WERI-Rb-1 (cell line): ENCODE measurements at places on chromosomes 11 and 22.

DNA sequence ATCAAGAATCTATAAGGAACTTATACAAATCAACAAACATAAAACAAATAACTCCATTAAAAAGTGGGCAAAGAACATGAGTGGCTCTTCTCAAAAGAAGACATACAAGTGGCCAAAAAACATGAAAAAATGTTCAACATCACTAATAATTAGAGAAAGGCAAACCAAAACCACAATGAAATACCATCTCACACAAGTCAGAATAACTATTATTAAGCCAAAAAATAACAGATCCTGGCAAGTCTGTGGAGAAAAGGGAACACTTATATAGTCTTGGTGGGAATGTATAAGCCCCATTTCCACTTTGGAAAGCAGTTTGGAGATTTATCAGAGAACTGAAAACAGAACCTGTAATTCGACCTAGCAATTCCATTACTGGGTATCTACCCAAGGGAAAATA, 921.0 kb downstream of the KCNA4 start:
- no peak for DNase-seq

DNA sequence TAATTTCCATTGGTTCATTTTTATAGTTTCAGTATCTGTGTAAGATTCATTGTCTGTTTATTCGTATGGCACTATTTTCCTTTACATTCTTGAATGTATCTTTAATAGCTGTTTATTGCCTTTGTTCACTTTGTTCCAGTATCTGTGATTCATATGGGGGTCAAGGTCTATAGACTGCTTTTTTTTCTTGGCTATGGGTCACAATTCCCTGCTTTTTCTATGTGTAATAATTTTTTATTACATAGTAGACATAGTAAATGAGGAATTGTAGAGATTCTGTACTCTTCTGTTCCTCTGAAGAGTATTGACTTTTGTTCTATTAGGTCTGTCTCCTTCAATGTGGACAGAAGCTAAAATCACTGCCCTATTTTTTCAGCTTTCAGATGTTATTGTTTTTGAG, 10.5 kb downstream of the ACRV1 start:
- no peak for DNase-seq

- no peak for DNase-seq
These were observed 766 bp upstream of the CAPRIN1 start for GRCh38 chr11:34050581-34051348.

DNA sequence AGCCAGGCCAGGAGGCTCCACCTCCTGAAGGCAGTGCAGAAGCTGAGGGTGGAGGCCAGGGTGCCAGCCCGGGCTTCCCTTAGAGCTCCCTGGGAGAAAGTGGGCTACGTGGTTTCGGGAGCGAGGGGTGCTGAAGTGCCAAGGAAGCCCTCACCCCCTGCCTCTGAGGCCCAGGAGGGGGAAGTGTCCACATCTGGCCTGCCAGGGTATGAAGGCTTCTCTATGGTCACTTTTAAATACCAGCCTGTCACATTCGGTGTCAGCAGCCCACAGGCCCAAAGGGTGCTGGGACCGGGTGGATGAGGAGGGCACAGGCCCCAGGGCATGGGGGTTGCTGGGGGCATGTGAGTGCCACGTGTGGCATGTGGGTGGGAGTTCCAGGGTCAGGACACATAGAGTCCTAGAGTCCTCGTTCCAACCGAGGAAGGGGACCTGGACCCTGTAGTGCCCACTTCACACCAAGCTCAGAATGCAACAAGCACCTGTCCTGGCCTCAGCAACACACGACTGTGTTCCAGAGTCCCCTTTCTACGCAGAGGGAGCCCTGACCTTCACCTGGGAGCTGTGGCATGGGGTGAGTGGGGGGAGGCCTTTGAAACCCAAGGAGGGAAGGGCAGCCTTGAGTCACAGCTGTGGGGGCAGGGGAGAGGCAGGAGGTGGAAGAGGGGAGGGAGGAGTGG, 1.7 kb downstream of the SHISA8 start:
- no peak for DNase-seq

- no peak for DNase-seq
These were observed 1324.5 kb downstream of the LRRC4C start for GRCh38 chr11:40134820-40135570.
